ENCODE measurements at places on chromosomes 5 and 9. TPM values are rescaled to one million over a fixed set of nuclear protein-coding genes. Genes with fewer than 3 reads are reported as not detected.

The GTF3C5 gene
- 111 TPM for total RNA-seq

The TBCA gene
- total RNA-seq, result 274 TPM

The LURAP1L gene
- 9.2 TPM for total RNA-seq

The ENTPD2 gene
- total RNA-seq, result 0.28 TPM

The PPP3R2 gene
- total RNA-seq, result not detected

The ANKRD20A1 gene
- 0.49 TPM for total RNA-seq

The MARCOL gene
- not detected for total RNA-seq

The CDC20B gene
- total RNA-seq, result not detected

DNA sequence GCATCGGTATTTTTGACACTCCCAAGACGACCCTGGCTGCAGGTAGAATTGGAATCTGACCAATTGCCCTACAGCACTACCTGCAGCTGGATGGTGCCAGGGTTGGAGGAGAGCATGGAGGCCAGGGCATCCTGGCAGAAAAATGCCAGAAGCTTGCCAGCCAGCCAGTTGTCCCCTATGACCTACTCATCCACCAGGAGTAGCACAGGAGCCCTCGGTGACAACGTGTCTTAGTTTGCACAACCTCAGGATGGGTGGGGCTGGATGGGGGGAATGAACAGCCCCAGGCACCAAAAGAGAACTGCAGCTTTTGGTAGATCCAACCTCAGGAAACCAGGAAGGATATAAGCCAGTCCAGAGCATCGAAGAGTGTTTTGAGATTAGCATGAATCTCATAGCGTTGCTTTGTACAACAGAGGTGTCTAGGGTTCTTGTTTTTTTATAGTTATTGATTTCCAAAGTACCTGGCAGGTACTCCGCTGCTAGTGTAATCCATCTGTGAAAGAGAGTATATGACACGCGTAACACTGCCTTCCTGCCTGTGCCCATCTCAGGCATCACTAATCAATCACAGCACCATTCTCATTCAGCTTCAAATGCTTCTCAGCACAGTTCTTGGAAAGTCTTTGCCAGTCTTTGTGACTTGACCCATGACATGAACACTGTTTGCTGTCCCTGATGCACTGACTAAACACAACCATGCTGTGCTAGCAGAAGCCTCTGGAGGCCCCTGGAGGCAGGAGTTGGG is 36.7 kb upstream of the ASS1 start:
- no peak overlapping the region for H3K4me3 ChIP-seq
- no peak for DNase-seq
- H3K36me3 ChIP-seq, result no peaks in the 10 kb centered on the region
- no peaks in the 10 kb centered on the region for H3K27me3 ChIP-seq
- no peaks in the 10 kb centered on the region for H3K4me1 ChIP-seq
- no peak overlapping the region for H3K27ac ChIP-seq

DNA sequence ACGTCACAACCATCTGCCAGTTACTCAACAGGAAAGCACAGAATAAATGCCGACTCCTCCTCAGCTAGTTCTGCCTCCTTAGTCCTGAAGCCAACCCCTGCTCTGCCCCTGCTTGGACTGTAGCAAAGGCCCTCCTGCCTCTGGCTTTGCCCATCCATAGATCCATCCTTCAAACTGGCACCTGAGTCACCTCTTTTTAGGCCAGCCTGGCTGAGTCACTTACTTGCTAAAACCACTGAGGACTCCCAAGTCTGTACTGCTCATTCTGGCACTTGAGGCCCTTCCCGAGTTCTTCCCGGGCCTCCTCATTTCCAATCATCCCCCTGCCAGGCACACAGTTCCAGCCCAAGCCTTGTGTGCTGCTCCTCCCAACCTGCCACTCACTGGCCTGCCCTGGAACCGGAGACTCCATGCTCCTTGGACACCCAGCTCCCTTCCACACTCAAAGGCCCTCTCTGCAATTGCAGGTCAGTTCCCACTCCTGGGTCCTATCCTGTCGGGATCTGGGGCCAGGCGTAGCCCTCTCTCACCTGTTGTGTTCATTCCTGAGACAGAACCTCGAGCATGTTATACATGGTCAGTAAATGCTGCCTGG is 220.1 kb downstream of the DAB2IP start:
- H3K4me3 ChIP-seq, result no peak overlapping the region
- no peak for DNase-seq
- H3K4me1 ChIP-seq, result no peaks in the 10 kb centered on the region
- no peaks in the 10 kb centered on the region for H3K36me3 ChIP-seq
- H3K27me3 ChIP-seq, result no peaks in the 10 kb centered on the region

- H3K27me3 ChIP-seq, result no peaks in the 10 kb centered on the region
- H3K36me3 ChIP-seq, result no peaks in the 10 kb centered on the region
- peak; percentile 73 for DNase-seq
- no peak overlapping the region for H3K4me3 ChIP-seq
- no peak overlapping the region for H3K27ac ChIP-seq
Observed at GRCh38 chr5:10124287-10124686, 125.4 kb downstream of the ATPSCKMT start.

DNA sequence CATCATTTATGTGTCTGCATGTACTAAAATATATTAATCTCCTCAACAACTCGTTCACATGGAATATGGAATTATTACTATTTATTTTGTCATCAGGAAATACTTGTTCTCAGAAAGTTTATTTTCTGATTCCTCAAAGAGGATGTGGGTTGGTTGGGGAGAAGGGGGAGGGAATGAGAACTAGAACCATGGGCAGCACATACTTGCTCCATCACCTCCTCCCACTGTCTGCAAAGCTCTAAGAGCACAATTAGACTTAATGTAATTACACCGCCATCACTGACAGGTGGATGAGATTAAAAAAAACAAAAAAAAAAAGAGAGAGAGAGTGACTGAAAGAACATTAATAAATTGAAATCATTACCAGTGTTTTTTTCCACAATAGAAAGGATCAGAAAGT is 98.2 kb downstream of the OXCT1 start:
- no peak overlapping the region for H3K4me3 ChIP-seq
- H3K4me1 ChIP-seq, result no peaks in the 10 kb centered on the region
- no peak overlapping the region for H3K27ac ChIP-seq
- H3K27me3 ChIP-seq, result no peaks in the 10 kb centered on the region
- DNase-seq, result no peak
- H3K36me3 ChIP-seq, result no peaks in the 10 kb centered on the region

DNA sequence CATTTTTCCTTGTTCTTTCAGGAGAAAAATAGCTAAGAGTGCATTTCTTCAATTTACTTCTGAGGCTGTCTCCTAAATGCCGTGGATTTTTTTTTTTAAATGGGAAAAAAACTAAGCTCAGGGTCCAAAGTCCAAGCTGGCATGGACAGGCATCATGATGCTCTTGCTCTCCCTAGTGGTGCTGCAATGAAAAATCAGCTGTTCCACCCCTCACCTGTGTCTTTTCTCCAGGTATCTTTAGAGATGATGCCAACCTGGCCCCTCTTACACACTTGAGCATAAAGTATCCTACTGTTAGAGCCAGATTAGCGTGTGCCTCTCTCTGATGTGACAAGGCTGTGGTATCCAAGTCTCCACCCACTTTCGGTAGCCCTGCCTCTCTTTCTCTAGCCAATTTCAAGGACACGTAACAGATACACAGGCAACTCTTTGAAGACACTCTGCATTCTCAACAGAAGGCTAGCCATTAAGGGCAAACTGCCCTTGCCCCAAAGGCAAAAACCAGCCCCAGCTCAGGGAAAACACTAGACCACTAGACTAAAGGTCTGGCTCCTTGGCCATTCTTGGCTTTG is 208.8 kb downstream of the SAXO1 start:
- no peaks in the 10 kb centered on the region for H3K36me3 ChIP-seq
- no peak overlapping the region for H3K4me3 ChIP-seq
- DNase-seq, result peak; percentile 61
- no peak overlapping the region for H3K27ac ChIP-seq

- DNase-seq, result no peak
- H3K36me3 ChIP-seq, result no peaks in the 10 kb centered on the region
Observed at GRCh38 chr5:14161825-14162556, 18.8 kb downstream of the TRIO start.

- peaks cover 12% of the 10 kb centered on the region for H3K4me1 ChIP-seq
- DNase-seq, result no peak
- H3K27ac ChIP-seq, result no peak overlapping the region
- no peaks in the 10 kb centered on the region for H3K36me3 ChIP-seq
- H3K4me3 ChIP-seq, result no peak overlapping the region
Observed at GRCh38 chr5:170294057-170294456, 3.5 kb downstream of the LCP2 start.

- H3K27me3 ChIP-seq, result peaks cover 31% of the 10 kb centered on the region
- H3K36me3 ChIP-seq, result no peaks in the 10 kb centered on the region
- no peak overlapping the region for H3K4me3 ChIP-seq
Observed at GRCh38 chr5:154467655-154468354, 10.2 kb downstream of the HAND1 start.

GRCh38 chr5:74401281-74401945 is 239.1 kb downstream of the ENC1 start:
- H3K4me3 ChIP-seq, result no peak overlapping the region
- no peaks in the 10 kb centered on the region for H3K27me3 ChIP-seq
- no peaks in the 10 kb centered on the region for H3K36me3 ChIP-seq
- H3K27ac ChIP-seq, result no peak overlapping the region
- no peaks in the 10 kb centered on the region for H3K4me1 ChIP-seq

DNA sequence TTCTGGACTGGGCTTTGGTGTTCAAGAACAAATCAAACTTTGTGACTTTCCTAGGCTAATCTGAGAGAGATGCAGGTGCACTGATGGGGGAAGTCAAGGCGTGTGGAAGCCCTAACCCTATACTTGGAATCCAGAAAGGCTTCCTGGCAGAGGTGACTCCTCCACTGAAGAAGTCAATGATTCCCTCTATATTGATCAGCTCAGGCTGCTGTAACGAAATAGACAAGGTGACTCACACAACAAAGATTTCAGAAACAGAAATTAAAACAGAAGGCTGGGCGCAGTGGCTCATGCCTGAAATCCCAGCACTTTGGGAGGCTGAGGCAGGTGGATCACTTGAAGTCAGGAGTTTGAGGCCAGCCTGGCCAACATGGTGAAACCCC is 69.6 kb upstream of the GGTA1 start:
- H3K27ac ChIP-seq, result peak overlapping the region; percentile 56
- H3K4me3 ChIP-seq, result no peak overlapping the region
- H3K36me3 ChIP-seq, result no peaks in the 10 kb centered on the region
- no peaks in the 10 kb centered on the region for H3K27me3 ChIP-seq

GRCh38 chr5:146068206-146068605 is 37.2 kb downstream of the PLAC8L1 start:
- H3K27ac ChIP-seq, result no peak overlapping the region
- H3K36me3 ChIP-seq, result no peaks in the 10 kb centered on the region
- no peaks in the 10 kb centered on the region for H3K4me1 ChIP-seq
- no peak overlapping the region for H3K4me3 ChIP-seq
- DNase-seq, result no peak

- peak; percentile 26 for DNase-seq
- no peaks in the 10 kb centered on the region for H3K27me3 ChIP-seq
- H3K4me3 ChIP-seq, result peak overlapping the region; percentile 98
- H3K36me3 ChIP-seq, result no peaks in the 10 kb centered on the region
Observed at GRCh38 chr5:79236362-79236969, 535 bp downstream of the JMY start.

GRCh38 chr5:96637196-96637595 is 25.0 kb upstream of the CAST start:
- H3K27me3 ChIP-seq, result no peaks in the 10 kb centered on the region
- H3K36me3 ChIP-seq, result no peaks in the 10 kb centered on the region
- DNase-seq, result no peak
- no peak overlapping the region for H3K27ac ChIP-seq
- H3K4me1 ChIP-seq, result peaks cover 6% of the 10 kb centered on the region

DNA sequence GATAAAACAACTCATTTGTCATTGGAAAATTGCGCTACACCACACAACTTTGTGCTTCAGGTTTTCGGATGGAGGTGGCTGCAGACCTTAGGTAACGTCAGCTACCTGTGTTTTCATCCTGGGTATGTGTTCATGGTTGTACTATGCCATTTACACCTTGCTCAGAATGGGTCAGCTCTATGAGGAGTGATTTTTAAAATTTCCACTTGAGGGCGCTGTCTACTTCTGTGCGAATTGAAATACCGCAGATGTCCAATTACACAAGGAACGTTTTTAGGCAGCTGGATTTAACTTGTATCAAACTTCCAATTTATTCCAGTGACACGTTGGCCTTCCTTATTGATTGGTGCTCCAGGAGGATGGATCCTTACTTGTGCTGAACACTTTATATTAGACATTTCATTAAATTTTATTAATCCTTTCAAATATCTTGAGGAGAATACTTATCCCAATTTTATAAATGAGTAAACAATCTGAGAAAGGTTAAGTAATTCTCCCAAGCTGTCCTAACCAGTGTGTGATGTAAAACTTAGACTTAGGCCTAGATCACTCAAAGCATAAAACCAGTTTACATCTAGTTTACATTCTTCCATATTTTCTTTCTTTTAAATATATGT is 23.4 kb downstream of the DMRTA1 start:
- H3K27me3 ChIP-seq, result no peaks in the 10 kb centered on the region
- no peaks in the 10 kb centered on the region for H3K36me3 ChIP-seq
- H3K4me1 ChIP-seq, result no peaks in the 10 kb centered on the region
- no peak for DNase-seq
- no peak overlapping the region for H3K4me3 ChIP-seq

GRCh38 chr9:121105531-121105930 is 30.8 kb downstream of the CNTRL start:
- H3K4me1 ChIP-seq, result peaks cover 20% of the 10 kb centered on the region
- no peaks in the 10 kb centered on the region for H3K27me3 ChIP-seq
- no peak overlapping the region for H3K27ac ChIP-seq
- no peaks in the 10 kb centered on the region for H3K36me3 ChIP-seq
- no peak overlapping the region for H3K4me3 ChIP-seq

GRCh38 chr9:36191686-36192085 is 965 bp downstream of the CLTA start:
- H3K4me1 ChIP-seq, result peaks cover 45% of the 10 kb centered on the region
- peak overlapping the region; percentile 92 for H3K27ac ChIP-seq
- H3K4me3 ChIP-seq, result peak overlapping the region; percentile 91
- no peak for DNase-seq

DNA sequence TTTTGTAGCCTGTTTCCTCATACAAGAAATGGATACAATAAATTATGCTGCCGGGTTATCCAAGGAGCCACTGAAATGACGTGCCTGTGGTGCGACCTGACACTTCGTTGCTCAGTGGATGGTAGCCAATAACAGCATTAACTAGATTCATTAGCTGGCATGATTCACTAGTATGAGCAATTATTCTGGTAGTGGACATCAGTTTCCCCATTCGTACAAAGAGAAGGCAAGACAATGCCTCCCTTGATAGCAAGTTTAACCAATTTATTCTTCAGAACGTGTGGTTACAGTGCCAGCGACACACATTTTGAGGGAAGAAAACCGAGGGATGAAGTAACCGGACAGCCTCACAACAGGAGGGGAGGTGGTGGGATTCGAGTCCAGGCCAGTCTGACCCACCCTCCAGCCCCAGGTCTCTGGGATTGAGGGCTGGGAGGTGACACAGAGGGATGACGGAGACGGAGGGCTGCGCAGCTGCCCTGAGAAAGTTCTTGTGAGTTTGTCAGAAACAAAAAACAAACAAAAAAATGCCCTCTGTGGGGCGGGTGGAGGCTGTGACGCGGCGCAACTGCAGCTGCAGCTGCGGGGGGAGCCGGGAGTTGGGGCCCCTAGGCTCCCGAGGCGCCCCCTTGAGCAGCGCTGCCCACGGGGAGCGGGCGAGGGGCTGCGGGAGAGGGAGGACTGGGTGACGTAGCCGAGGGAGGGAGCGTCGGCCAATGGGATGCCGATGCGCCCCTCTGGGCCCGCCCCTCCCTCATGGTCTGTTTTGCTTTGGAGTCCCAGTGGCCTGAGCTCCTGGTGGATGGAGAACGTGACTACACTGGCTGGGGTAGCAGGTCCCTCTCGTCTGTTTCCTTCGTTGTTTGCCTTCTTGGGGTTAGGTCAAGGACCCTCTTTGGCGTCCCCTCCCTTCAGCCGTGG is 10.9 kb downstream of the LHX2 start:
- H3K4me1 ChIP-seq, result peaks cover 20% of the 10 kb centered on the region
- no peak for DNase-seq
- no peak overlapping the region for H3K4me3 ChIP-seq
- H3K27me3 ChIP-seq, result peaks cover 68% of the 10 kb centered on the region
- H3K36me3 ChIP-seq, result no peaks in the 10 kb centered on the region

All from adrenal gland (tissue), 19 donors.